ENCODE measurements at places on chromosomes 12 and 14.

- DNase-seq: no peak
Measured at GRCh38 chr14:33679025-33679424, 271.8 kb downstream of the EGLN3 start.

DNA sequence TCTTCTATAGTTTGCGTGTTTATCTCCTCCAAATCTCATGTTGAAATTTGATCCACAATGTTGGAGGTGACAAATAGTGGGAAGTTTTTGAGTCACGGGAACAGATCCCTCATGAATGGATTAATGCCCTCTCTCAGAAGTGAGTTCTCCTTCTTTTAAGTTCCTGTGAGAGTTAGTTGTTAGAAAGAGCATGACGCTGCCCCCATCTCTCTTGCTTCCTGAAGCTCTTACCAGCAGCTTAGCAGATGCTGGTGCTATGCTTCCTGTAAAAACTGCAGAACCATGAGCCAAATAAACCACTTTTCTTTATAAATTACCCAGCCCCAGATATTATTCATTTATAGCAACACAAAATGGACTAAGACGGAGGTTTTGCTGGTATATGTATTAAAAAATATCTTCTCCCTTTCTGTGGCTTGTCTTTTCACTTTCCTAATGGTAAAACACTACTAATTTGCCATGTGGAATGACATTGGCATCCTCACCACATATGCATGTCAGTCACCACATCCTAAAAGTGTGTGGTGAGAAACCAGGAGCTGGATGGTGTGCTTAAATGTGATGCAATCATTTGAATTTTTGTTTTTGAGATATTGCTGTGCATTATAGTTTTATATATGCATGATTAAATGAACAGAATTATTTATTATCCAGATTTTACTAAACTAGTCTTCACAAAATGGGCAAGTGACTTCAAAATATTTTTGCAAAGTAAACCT, 449.3 kb downstream of the ADAMTS20 start:
- DNase-seq: no peak

DNA sequence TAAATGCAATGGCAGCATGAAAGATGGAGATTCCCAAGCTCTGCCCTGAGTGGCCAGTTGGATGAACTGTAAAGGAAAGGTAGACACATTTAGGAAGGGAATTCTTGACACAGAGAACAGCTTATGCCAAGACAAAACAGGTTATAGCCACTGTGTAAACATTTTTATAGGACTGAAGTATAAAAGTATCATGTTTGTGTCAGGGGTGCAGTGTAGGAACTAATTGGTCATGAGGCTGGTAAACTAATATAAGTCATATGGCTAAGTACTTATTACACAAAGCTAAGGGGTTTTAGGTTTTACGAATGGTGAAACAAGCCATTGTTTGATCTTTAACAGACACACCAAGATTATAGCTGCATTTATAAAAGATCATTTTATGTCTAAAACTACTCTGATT, 207.7 kb upstream of the SLC16A7 start:
- no peak for DNase-seq

GRCh38 chr14:52111583-52111982, 42.7 kb upstream of the NID2 start:
- no peak for DNase-seq

- no peak for DNase-seq
Measured at GRCh38 chr14:101582294-101582693, 21.0 kb downstream of the DIO3 start.

Data from activated T-cell treated with anti-CD3 and anti-CD28 coated beads, Interleukin-2, amount 50 U/mL, for 1 hour (primary cell).